H1 (cell line): ENCODE measurements at places on chromosomes 2 and 18. TPM values are rescaled to one million over a fixed set of nuclear protein-coding genes. Genes with fewer than 3 reads are reported as not detected.

The KHK gene
- total RNA-seq = 17.7 and 20.5 TPM in 2 replicates

The EPB41L3 gene
- total RNA-seq = 12.8 and 16.1 TPM in 2 replicates

The WNT6 gene
- not detected in 2 replicates for total RNA-seq

The CCL20 gene
- total RNA-seq = not detected in 2 replicates

The REG1B gene
- total RNA-seq = not detected in 2 replicates

The CKAP2L gene
- total RNA-seq = 19.3 and 20.7 TPM in 2 replicates
